ENCODE measurements at places on chromosomes 2 and 18. TPM values are rescaled to one million over a fixed set of nuclear protein-coding genes. Genes with fewer than 3 reads are reported as not detected.

ZNF521 gene
- 67.1 TPM for total RNA-seq

ERMN gene
- 1.2 TPM for total RNA-seq

SIX2 gene
- not detected for total RNA-seq

NAT8 gene
- total RNA-seq: not detected

AP1S3 gene
- total RNA-seq: 8.8 TPM

POTEF gene
- 0.23 TPM for total RNA-seq

RFTN2 gene
- total RNA-seq: 52.6 TPM

All from diencephalon (tissue), 1 donor.